Stimulated activated CD4-positive, alpha-beta T cell treated with anti-CD3 and anti-CD28 coated beads, Interleukin-4, amount 100 ng/mL, for 4 hours (primary cell): ENCODE measurements at places on chromosomes 12 and 14.
A peak's percentile ranks its signal among the peaks of the same experiment; 100 is the strongest.

DNA sequence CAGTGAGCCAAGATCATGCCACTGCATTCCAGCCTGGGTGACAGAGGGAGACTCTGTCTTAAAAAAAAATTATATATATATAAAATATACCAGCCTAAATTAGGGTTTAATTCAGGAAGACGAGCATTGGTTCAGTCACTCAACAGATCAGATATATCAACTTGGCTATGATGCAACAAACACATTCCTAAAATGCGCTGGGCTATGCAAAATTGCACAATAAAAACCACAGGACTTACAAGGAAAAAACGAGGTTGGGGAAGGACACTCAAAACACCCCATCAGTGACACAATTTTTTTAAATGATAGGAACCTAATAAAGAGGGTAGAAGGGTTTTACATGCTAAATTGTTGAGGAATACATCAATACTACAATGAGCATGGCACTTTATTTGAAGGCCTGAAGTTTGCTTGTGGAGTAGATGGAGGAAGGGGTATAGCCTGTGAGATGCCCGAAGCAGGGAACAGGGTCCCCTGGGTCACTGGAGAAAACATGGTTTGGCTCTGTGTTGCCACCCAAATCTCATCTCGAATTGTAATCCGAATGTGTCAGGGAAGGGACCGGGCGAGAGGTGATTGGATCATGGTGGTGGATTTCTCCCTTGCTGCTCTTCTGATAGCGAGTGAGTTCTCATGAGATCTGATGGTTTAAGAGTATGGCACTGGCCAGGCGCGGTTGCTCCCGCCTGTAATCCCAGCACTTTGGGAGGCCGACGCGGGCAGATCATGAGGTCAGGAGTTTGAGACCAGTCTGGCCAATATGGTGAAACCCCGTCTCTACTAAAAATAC is 71.2 kb downstream of the TNFAIP2 start:
- DNase-seq, result no peak

GRCh38 chr12:121741743-121742142 is 29.2 kb downstream of the TMEM120B start:
- DNase-seq, result no peak

DNA sequence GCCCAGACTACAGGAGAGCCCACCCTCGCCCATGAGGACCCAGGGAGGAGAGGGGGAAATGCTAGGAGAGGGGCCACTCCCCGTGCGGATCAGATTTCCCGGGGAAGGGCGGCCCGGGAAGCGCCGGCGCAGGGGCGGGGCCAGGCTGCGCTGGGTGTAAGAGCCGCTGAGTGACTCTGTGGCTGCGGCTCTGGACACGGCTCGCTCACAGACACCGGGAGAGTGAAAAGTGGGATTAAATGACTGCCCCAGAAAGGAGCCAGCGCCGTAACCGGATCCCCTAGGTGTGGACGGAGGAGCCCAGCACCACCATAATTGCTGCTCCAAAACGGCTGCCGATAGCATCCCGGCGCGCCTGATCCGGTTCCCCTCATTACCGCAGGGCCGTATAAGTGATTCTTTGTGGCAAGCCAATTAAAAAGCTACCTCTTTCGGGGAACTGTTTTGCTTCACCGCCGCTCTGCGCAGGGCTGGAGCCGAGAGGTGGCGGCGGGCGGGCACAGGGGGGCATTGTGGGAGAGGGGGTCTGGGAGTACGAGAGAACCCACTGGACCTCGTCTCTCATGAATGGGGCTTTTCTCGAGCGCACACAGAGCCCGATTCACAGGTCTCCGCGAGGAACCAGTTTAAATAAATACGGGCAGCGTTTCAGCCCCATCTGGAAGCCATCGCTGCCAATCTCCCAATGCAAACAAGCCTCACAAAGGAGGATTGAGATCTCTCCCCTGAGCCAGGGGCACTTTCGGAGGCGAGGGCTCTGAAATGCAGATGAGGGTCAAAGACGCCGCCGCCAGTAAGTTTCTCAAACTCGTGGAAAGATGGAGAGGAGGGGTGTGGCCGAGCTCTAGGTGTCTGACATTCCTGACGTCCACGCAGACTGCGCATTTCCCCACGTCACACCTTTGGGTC is 2.5 kb downstream of the COL2A1 start:
- no peak for DNase-seq

- no peak for DNase-seq
These were observed 238.9 kb downstream of the PHLDA1 start for GRCh38 chr12:75792687-75793086.

DNA sequence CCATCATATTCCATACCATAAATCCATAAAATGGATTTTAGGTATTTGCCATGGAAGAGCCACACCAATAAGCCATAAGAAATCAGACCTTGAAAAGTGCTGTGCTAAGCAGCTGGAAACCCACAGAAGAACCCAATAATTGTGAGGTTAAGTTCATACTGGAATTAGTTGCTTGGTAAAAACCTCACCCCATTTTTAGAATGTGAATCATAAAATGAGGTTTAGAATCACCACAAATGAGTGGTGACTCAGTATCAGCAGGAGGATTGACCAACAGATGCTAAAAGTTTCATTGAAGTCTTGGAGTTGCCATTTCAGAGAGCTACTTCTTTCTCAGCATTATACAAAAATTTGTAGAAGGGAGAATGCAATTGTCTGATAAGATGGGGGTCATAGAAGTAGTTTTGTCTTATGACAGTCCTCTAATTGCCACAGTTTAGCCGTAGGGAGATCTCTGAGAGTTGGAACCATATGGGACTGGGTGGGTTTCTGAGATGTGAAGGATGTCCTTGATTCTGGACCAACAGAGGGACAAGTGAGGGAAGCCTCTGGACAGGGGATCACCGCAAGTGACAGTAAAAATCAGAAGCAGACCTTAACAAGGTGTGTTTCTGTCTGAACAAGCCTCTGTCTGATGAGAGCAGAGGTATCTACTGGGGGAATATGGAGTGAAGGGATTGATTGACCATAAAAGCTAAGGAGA is 1.4 kb upstream of the STON2 start:
- no peak for DNase-seq

DNA sequence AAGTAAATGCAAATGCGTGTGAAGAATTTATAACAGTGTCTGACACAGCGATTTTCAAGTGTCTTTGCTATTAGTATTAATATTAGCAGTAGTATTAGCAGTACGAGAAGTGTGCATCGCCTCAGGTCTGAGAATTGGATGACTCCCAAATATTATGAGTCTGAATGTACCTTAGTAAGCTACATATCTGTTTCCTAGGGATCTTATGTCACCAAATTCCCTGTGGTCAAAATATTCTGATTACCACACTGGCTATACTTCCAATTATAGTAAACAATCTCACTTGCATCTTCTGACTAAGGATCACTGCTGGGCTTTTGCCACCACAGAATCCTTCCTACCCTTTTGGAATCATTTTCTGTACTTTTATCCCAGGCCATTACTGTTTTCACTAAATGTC is 396.0 kb upstream of the MIS18BP1 start:
- DNase-seq, result no peak

DNA sequence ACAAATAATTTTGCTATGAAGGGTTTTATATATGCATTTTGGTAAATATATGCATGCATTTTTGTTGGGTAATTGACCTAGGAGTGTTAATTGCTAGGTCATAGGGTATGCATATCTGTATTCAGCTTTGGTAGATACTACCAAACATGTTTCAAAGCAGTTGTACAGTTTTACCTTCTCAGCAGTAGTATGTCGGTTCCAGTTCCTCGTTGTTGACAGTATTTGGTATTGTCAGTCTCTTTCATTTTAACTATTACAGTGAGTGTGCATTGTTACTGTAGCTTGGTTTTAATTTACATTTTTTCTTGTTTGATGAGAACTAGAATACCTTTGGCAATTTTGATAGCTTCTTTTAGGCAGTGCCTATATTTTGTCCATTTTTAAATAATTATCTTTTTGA is 98.9 kb downstream of the ARID2 start:
- no peak for DNase-seq

- no peak for DNase-seq
These were observed 29.7 kb downstream of the CHGA start for GRCh38 chr14:92952481-92953298.

GRCh38 chr12:130421896-130422295 is 84.2 kb downstream of the PIWIL1 start:
- DNase-seq, result no peak

- peak; percentile 72 for DNase-seq
These were observed at the start of gene CDH24 for GRCh38 chr14:23056956-23057756. Gene CDH24, minus strand, starts transcription at chr14:23057520. Its CDS starts 1,787 bp downstream, at chr14:23055733.

- DNase-seq, result no peak
These were observed 3.5 kb downstream of the CMTM5 start for GRCh38 chr14:23380197-23380914.

DNA sequence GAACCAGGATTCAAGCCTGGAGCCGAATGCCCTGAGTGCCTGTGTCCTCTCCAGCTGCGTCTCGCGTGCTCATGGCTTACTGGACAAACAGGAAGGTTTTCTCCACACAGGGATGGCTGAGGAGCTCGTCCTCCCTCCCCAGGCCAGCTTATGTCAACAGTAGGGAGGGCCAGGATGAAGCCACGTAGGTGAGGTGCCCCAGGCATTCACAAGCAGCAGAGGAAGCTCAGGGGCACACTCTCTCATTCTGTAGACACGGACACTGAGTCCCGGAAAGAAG is 49.3 kb downstream of the TRPV4 start:
- DNase-seq, result no peak

DNA sequence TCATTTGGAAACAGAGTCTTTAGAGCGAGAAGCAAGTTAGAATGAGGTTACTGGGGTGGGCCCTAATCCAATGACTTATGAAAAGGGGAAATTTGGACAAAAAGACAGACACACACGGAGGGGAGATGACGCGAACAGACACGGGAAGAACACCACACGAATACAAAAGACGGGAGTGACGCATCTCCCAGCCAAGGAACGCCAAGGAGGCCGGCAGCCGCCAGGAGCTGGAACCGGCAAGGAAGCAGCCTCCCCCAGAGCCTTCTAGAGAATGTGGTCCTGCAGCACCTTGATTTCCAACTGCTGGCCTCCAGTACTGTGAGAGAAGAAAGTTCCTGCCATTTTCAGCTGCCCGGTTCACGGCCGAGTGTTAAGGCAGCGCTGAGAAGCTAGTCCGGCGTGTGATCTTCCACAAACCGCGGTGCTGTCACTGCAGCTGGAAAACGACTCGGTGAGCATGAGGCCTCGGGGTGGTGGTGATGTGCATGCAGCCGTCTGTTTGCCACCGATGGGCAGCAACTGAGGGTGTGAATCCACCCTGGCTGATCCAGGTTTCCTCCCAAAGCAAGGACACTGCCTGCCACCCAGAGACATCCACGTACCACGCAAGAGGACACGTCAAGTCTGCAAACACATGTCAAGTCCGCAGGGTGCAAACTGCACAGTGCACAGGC is 124.5 kb downstream of the NCOR2 start:
- no peak for DNase-seq

- no peak for DNase-seq
These were observed 642 bp upstream of the ACSM4 start for GRCh38 chr12:7303230-7303629.

DNA sequence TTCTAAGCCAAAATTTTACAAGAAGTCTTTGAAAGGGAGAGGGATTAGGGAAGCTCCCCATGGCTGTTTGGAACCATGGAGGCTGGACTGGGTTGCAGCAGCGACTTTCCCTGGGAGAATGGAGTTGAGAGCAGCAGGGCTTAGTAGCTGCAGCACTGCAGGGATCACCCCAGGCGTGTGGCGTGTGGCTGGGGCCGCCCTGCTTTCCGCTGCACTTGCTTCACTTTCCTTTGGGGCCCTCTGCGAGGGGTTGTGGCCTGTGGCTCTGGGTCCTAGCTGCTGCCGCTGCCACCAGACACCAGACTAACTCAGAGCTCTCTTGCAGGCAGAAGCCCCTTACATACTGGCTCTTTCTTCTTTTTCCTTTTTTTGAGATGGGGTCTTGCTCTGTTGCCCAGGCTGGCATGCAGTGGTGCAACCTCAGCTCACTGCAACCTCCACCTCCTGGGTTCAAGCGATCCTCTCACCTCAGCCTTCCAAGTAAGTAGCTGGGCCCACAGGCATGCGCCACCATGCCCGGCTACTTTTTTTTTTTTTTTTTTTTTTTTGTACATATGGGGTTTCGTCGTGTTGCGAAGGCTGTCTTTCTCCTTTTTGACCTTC is 25.4 kb downstream of the CCDC62 start:
- no peak for DNase-seq

GRCh38 chr12:56980268-56980667 is 22.9 kb upstream of the RDH16 start:
- DNase-seq, result no peak

DNA sequence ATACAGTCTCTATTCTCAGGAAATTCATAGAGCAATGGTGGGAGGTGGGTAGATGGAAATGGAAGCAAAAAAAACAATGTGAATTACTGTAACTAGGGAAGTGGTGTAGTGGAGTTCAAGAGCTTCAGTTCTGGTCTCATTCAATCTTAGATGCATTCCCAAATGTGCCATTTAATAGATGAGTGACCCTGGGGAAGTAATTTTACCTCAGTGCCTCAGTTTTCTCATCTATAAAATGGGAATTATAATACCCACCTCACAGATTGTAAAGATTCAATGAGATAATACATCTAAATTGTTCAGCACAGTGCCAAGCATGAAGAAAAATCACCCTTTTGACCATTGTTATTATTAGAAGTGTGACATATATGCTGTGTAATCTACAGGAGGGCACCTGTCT is 173.1 kb downstream of the SLC38A4 start:
- no peak for DNase-seq

DNA sequence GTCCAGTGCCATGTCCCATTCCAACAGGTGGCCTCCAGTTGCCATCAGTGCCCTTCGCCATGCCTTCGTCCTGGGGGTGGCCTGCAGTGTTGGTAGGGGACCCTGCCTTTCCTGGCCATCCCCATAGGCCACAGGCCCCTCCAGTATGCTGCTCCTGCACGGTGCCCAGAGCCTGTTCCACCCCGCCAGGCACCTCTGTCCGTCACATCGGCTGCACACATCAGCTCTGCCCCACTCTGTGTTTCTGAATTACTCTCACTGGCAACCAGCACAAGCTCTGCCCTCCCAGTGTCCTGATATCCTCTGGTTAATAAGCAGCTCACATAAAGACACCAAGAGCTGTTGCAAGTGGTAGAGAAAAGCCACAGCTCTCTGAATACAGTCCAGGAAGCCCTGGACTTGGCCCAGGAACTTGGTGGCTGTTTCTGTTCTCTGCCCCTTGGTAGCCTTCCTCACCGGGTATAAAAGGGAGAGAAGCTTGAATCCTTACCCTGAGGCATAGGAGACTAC is 31.3 kb upstream of the ATP2A2 start:
- no peak for DNase-seq

DNA sequence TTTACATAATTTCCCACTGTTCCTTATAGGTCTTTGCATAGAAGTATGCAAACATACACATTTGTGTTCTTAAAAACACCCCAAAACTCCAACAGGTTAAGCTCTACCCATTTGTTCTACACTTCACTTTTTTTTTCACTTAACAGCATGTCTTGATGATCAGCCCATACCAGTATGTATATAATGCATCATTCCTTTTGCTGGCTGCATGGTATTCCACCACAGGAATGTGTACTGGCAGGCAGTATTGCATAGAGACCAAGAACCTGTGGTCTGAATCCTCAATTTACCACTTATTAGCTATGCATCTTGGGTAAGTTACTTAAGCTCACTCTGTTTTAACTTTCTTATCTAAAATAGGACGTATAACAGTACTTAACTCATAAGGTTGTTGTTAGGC is 65.5 kb downstream of the SAMD4A start:
- no peak for DNase-seq

- no peak for DNase-seq
These were observed 17.2 kb upstream of the CACNA1C start for GRCh38 chr12:2035431-2036055.

- DNase-seq, result no peak
These were observed 183.7 kb downstream of the NOVA1 start for GRCh38 chr14:26414103-26414502.
